ENCODE measurements at places on chromosomes 7 and 10.

DNA sequence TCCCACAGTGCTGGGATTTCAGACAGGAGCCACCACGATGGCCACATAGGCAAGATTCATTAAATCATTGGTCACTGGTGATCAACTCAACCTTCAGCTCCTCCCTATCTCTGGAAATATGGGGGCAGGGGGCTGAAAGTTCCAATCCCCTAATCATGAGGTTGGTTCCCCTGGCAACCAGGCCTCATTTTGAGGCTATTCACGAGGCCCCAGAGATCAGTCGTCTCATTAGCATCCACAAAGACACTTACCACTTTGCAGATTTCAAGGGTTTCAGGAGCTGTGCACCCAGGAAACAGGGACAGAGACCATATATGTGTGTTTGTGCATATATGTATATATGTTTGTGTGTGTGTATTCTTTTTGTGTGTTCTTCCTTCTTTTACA is 7.7 kb upstream of the GUSB start:
- no peak for DNase-seq

DNA sequence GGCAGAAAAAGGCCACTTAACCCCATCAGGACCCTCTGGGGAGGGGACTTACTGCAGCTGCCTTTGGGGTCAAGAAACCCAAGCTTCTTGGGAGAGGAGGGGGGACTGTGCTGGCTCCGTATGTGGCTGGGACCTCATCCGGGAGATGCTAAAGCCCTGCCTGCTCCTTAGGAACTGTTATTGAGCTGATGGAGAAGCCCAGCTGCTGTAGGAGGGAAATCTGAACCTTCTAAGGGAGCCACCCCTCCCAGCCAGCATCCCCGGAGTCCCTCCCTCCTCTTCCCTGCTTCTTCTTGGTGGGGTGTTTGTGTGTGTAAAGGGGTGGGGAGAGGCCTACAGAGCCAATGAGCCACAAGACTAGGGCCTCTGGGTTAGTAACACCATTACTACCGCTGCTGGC is 8.2 kb downstream of the KCNIP2 start:
- DNase-seq: no peak

GRCh38 chr10:131048606-131049005 is 262.9 kb downstream of the TCERG1L start:
- no peak for DNase-seq

GRCh38 chr7:36621396-36621795 is 102.9 kb downstream of the AOAH start:
- DNase-seq: no peak

DNA sequence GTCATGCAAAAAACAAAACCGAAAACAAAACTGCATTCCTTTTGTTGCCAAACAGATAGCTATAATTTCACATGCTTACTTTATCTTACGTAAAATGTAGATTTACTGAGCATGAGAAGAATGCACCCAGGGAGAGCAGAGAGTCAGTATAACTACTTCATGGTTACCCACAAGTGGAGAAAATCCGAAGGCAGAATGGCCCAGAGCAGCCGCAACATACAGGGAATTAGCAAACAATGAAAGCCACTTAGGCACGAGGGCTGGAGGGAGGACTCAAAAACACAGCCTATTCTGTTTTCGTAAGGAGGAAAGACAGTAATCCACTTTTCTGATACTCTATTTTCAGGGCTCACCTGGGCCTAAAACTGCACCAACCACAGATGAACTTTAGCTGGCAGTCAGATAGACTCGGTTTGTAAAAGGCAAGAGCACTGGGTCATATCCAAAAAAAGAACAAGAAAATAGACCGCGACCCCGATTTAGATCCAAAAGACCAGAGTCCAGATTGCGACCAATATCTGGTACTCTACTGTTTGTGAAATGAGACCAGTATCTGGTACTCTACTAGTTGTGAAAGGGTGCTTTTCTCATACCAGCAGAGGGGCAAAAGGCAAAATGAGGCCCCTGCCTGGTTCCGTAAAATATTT is 1.3 kb downstream of the ITPRIP start:
- DNase-seq: peak; percentile 93

GRCh38 chr10:88659725-88660597 is 4.3 kb upstream of the LIPF start:
- peak; percentile 9 for DNase-seq

- DNase-seq: no peak
Measured at GRCh38 chr10:43076311-43076875, 476 bp upstream of the RET start.

DNA sequence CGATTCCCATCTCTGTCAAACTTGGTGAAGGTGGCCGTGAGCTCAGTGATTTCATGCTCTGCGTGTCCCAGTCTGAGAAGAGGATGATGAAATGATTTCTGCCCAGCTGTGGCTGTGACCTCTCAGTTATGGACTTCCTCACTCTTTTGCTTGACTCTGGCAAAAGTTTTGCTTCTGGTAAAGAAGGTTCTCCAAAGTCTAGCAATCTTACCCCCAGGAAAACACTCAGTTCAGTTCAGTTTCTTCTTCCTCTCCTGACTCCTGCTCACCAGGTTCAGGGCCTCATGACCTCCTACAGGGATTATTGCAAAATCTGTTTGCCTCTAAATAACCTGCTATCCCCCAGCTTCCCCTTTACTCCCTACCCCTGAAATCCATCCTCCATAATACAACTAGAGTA is 4.9 kb upstream of the BLOC1S2 start:
- DNase-seq: no peak

DNA sequence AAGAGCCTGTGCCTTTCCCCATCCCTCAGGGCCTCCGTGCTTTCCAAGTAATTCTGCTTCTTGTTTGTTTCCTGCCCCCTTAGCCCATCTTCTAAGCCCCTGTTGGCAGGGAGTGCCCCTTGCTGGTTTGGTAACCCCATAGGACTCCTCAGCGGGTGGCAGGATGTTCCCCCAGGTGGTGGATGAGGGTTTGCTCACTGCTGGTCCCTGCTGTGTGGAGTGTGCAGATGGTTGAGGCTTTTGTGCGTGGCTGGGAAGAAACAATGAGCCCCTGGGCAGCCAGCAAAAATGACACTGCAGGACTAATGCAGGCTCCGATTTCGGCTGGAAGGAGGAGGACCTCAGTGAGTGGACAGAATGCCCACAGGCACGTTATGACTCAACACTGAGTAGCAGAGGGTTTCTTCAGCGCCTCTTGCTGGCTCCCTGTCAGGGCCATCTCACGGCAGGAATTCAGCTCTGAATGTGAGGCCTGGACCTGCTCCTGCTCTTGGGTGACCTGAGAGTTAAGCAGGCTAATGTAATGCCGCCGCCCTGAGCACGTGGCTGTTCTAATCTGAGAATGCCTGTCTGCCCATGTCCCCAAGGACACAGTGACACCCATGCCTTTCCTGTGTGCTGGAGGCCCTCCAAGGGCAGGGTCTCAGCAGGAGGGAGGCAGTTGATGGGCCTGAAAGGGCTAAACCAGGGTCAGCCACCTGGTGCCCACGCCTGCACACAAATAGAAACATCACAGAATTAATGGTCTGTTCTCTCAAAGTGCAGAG is 16.6 kb downstream of the BAG3 start:
- DNase-seq: peak; percentile 98

- DNase-seq: peak; percentile 26
Measured at GRCh38 chr10:124285587-124286527, 132.9 kb downstream of the OAT start.

DNA sequence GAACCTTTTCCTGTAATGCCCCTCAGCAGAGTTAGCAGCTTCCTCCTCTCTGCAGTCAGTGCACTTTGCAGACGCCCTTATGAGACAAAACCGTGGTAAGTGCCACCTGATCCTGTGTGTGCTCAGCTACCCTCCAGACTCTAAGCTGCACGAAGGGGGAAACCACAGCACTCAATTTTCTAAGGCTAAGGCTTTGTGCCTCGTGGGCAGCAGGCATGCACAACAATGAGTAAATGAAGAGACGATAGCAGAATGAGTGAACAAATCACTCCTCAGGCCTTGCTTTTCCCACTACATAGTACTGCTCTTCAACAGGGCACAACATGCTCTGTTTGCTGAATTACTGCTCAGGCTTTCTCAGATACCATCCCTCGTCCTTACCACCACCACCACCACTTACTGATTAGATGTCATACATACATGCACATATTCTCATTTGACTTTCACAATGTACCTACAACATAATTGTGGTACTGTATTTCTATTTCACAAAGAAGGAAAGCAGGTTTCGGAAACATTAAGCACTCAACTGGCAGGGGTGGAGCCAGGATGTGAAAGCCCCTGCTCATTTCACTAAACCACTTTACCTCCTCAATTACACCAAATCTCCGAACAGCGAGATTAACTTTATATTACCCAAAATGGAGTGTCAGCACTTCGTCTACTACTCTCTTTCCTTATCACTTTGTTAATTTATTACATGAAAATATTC is 85.4 kb downstream of the ICA1 start:
- no peak for DNase-seq

DNA sequence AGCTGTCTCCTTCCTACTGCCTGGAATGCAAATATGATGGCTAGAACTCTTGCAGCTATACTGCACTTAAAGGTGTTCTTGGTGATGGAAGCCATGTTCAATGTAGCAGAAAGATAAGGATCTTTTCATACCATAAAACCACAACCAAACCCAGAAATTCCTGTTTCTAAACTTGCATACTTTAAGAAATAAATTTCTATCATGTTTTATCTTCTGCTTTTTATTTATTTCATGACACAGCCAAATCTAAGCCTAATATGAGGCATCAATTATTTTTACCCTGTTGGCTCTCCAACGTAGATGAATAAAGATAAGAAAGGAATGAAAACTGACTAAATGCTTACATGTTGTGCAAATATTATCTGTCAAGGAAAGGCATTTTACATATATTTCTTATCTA is 224.1 kb downstream of the DOCK4 start:
- no peak for DNase-seq

DNA sequence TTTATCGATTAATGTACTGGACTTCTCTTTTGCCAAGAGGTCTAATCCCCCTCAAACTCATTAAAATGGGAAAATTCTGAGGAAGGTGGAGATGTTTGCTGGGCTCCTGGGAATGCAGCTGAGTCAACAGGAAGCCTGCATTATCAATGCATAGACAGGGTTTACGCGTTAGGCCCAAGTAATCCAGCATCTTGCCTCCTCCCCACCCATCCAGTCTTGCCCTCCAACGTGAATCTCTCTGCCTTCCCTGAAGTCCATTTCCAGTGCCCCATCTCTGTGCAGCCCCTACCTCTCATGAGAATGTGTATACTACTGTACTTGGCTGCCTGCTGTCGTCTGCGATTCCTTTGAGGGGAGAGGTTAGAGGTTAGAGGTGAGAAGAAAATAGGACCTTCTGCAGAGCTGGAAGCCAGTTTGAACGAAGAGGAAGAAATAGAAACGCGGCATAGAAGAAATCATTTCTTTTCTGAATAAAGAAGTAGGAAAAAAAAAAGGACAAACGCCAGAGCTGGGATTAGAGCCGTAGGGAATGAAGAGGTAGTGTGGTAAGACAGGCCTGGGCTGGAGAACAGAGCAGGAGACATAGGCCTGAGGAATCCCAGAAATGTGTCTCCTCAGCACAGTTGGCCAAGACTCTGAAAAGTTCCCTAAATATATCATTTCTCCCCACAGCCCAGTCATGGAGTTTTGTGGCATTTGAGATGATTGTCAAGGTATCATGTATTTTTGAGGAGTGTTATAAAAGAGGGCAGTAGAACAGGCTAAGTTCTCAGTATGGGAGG is 75.6 kb downstream of the MYOF start:
- peak; percentile 66 for DNase-seq

- DNase-seq: no peak
Measured at GRCh38 chr7:95056901-95057300, 149.5 kb downstream of the PPP1R9A start.

- no peak for DNase-seq
Measured at GRCh38 chr10:86389441-86390193, 23.0 kb upstream of the GRID1 start.

- DNase-seq: peak; percentile 35
Measured at GRCh38 chr10:20767028-20767427, 130.1 kb downstream of the NEBL start.

DNA sequence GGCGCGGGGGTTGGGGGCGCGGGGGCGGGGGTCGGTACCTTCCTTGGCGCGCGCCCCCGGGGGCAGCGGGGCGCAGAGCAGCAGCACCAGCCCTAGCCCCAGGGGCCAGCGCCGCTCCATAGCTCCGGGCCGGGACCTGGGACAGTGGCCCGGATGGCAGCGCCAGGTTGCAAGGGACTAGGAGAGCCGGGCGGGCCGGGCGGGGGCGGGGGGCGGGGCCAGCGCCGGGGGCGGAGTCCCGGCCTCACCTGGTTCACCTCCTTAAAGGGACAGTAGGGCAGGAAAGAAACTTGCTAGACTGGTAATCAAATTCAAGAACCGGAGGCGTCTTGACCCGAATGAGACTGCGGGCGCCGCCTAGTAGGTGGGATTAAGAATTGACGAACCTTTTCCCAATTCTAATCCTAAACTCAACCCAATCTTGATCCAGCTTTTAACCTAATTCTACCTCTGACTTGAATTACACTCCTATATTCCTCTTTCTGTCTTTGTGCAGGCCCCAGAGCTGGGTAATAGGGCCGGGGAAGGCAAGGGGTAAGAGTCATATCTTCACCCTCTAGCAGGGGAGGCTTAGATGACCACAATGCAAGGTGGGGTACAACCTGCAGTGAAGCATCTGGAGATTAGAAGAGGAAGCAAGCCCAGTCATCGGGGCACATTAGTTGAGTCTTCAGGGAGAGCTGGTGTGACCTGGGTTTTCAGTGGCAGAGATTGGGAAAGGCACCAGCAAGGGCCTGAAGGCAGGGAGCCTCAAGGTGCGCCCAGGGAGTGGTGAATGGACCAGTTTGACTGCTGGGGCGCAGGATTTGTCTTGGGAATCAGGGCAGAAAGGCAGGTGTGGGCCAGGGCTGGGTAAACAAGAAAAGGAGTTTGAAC is at the start of gene EPHA1:
Gene EPHA1 (minus strand): TSS at position 171 of the 876 bp plus-strand sequence. CDS start 51 bp downstream, at position 120.
- DNase-seq: no peak

- no peak for DNase-seq
Measured at GRCh38 chr7:159024280-159024951, 120.3 kb downstream of the VIPR2 start.

GRCh38 chr10:19451937-19452336 is 364.3 kb upstream of the PLXDC2 start:
- no peak for DNase-seq

DNA sequence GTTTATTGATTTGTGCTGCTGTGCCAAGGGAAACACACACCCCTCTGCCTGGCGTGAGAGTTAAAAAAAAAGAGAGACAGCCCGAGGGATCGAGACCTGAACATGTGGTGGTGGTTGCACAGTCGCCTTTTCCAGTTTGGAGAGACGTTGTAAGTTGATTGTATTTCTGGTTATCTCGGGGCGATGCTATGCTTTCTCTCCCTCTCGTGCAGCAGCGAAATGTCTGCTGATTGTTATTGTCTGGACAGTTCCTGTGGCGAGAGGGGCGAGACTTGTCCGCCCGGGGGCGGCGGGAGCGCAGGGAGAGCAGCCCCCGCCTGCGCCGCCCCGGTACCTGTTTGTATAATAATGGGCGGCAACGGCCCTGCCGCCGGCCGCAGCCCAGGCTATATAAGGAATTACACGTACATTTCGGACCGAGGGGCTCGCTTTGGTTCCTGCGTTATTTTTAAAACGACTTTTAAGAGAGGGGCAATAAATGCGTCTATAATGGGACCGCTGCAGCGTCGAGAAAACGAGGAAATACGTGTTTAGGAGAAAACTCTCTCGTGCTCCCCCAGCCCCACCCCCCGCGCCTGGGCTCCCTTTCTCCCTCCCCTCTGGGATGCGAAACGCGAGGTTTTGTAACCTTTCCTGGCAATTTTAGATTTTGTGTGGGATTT is 1.7 kb downstream of the ZEB1 start:
- peak; percentile 55 for DNase-seq

All from AG10803 (cell line).